ENCODE measurements at places on chromosomes 5 and 9. TPM values are rescaled to one million over a fixed set of nuclear protein-coding genes. Genes with fewer than 3 reads are reported as not detected.

Gene PNPLA7
- 0.44 TPM for total RNA-seq

Gene KIAA0825
- 0.60 TPM for total RNA-seq

Gene ZNF366
- not detected for total RNA-seq

Gene TXN
- total RNA-seq, result 1,280 TPM

Gene FREM1
- not detected for total RNA-seq
